NCI-H187 (cell line): ENCODE measurements at places on chromosomes 2 and 18.

- DNase-seq, result no peak
These were observed 8.8 kb upstream of the SNED1 start for GRCh38 chr2:240989451-240990265.

GRCh38 chr2:68274022-68274421, 21.7 kb upstream of the PPP3R1 start:
- DNase-seq, result no peak

- no peak for DNase-seq
These were observed 113.4 kb upstream of the WDSUB1 start for GRCh38 chr2:159399716-159400415.

- no peak for DNase-seq
These were observed 11.4 kb downstream of the ARL6IP6 start for GRCh38 chr2:152729844-152730243.

GRCh38 chr2:26980971-26981370, 10.5 kb downstream of the MAPRE3 start:
- no peak for DNase-seq

DNA sequence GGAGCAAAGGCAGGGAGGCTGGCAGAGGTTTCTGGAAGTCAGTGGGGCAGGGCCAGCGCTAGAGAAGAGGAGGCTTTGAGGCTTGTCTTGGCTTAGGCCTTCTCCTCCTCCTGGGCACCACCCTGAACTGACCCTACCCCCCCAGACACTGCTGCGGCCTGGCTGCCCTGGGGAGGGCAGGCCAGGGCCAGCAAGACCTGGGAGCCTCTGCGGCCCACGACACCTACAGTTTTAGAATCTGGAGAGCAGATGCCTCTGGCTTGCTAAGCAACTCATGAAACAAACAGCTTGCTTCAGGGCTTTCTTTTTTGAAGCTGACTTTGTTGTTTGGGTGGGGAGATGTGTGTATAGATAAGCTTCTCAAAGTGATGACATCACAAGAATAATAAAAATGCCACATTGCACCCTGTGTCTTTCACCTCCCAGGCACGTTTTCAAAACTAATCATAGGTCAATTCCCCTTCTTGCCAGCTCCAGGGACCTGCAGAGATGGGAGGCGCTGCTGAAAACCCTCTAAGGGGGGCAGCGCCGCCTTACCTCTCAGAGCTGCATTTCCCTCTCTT, 46.2 kb upstream of the SMAD7 start:
- no peak for DNase-seq

DNA sequence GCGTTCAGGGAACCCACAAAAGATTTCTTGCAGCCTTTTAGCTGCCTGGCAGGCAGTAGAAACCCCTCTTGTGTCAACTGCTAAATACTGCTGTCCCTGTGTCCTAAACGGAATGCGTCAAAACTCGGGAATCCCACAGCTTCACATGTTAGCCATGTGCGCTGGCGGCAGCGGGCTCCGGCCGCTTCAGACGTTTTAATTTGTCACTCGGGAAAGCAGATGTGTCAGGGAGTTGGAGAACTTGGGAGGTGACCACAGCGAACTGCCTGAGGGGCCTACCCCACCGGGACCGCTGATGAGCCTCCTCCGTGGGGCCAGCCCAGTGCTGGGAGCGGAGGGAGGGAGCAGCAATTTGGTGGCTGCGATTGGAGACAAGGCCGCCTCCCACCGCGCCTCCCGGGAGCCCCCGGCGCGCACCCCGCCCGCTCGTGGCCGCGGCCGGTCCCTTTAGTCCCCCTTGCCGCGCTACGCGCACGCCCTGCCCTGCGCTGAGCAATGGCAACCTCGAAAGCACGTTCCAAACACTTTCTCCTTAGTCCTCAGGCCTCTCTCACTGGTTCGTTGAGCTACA, 146.1 kb upstream of the SATB2 start:
- no peak for DNase-seq

DNA sequence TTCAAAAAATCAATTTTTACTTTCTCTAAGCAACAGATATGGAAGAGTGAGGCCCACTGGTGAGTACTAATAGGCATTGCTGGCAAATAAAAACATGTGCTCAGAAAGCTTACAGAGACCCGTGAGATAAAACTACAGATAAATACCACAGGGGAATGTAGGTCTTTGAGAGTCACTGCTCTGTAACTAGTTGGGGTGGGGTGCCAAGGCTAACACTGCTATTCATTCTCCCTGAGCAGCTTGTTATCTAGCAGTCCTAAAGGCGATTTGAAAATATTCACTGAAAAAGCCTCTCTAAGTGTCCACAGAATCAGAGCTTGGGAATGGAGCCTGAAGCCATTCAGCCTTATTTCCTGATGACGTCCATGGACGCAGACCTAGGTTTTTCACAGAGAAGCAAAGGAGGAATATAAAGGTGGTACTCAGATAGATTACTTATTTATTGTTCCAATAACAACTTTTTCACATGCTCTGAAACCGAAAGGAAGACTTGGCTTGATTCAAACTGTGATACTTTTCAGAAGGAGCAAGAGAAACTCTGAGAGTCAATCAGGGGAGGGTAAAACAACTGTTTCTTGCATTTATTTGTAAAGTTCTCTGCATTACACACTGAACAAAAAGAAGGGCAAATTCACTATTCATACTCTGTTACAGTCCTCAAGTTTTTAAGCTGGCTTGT, 188.4 kb downstream of the PPP1R1C start:
- no peak for DNase-seq

- DNase-seq, result no peak
These were observed 151.8 kb upstream of the STK17B start for GRCh38 chr2:196322973-196323810.

- DNase-seq, result no peak
These were observed 7.5 kb downstream of the ACYP2 start for GRCh38 chr2:54122939-54123338.

GRCh38 chr2:120477198-120477597, 131.3 kb downstream of the INHBB start:
- DNase-seq, result no peak

DNA sequence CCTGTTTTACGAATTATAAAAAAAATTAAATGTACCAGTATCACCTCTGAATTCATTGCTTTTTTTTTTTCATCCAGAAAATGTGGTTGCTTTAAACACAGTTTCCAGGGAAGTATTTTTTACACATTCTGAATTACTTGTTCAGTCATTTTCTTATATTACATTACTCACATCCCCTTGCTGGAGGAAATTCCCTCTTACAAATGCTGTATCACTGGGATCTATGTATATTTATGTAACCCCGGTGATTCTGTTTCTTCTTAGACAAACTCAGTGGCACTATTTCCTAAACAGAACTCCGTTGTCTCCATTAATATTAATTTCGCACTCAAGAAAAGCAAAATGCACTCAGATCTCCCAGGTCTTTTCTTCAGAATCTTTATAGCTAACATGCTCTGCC, 1078.5 kb upstream of the ZEB2 start:
- DNase-seq, result no peak
